ENCODE measurements at places on chromosomes 6 and 20.

- DNase-seq = no peak
Observed at GRCh38 chr20:11371831-11372230, 545.9 kb upstream of the BTBD3 start.

DNA sequence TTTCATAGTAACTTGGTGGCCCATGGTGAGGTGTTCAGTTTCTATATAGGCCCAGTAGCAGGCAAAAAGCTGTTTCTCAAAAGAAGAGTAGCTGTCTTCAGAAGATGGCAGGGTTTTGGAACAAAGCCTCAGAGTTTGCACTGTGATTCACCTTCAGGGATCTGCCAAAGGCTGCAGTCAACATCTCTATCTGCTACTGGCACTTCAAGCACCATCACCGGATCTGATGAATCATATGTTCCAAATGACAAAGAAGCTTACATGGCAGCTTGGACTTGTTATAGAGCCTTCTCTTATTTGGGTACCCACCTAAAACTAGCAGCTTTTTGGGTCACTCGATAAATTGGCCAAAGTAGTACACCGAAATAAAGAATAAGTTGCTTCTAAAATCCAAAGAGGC is 39.5 kb downstream of the PKIB start:
- DNase-seq = no peak

DNA sequence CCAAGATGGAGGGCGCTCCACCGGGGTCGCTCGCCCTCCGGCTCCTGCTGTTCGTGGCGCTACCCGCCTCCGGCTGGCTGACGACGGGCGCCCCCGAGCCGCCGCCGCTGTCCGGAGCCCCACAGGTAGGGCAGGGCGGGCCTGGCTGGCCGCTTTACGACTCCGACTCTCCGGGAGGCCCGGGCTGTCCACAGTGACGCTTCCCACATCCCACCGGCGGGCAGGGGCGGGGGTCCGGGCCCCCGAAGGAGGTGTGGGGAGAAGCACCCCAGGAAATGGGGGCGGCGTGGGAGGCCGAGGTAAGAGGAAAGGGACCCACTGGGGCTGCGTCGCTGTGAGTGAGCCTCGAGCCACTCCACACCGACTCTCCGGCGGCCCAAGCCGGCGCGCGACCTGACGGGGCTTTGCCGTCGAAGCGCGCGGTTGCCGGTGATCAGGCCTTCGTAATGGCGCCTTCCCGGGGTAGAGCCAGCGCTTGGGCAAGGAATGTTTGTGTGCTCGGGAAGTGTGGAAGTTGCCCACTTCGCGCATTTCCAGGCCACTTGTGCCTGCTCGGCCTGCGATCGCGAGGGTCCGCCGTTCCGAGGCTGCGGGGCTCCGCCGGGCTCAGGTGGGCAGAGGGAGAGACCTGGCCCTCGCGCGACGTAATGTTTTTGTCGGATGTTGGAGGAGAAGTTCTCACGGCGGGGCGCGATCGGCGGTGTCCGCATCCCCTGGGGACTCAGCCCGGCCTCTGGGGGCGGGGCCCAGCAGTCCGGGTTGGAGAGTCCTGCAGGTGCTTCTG is 427 bp downstream of the GINM1 start:
- peak; percentile 80 for DNase-seq

DNA sequence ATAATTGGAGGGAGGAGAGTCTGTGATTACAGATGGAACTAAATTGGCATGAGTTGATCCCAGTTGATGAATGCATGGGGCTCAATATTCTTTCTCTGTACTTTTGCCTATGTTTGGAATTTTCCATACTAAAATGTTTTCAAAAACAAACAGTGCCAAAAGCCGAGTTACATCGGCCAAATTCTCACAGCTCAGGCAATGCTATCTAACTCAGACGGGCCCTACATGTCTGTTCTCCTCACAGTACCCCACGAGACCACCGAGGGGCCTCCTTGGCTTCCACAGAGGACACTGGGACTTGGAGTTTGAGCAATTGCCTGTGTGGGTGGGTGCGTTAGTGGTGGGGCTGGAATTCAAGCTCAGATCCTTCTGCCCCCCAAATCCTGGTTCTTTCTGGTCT is 413.2 kb downstream of the CDH26 start:
- DNase-seq = no peak

DNA sequence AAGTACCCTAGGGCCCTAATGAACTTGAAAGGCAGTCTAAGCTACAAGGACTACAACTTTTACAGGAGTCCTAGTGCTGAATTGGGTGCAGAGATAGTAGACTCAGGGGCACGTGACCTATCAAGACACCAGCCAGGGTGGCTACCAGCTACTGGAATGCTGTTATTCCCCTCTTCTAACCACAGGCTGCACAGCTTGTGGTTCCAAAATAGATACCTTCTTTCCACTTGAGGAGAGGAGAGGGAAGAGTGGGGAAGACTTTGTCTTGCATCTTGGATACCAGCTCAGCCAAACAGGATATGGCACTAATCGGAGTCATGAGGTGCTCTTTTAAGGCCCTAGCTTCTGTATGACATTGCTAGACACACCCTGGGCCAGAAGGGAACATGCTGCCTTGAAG is 60.0 kb upstream of the MTRF1L start:
- DNase-seq = no peak

GRCh38 chr6:110558575-110558974 is 82.2 kb upstream of the SLC22A16 start:
- DNase-seq = no peak

DNA sequence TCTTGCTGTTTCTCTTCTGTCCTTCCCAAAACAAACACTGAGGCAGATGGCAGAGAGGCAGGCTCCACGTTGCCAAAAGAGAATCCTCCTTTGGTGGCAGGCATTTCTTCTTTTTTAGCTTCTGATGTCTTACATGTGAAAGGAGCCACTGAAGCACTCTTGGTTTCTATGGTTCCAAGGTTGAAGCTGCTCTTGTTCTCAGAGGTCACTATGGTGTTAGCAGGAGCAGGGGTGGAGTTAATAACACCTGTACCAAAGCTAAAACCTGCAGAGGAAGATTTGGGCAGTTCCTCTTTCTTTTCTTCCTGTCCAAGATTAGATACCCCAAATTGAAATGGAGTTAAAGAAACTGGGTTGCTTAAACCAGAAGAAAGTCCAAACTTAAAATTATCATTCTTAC is 28.8 kb downstream of the FAM8A1 start:
- DNase-seq = no peak

- no peak for DNase-seq
Observed at GRCh38 chr20:31845300-31845863, at the start of gene FOXS1. Gene FOXS1 (minus strand): TSS chr20:31845604. CDS start chr20:31845542, 62 bp downstream.

GRCh38 chr6:17179530-17180073 is 77.8 kb downstream of the STMND1 start:
- DNase-seq = peak; percentile 11

- no peak for DNase-seq
Observed at GRCh38 chr6:38179300-38179699, 359.8 kb downstream of the ZFAND3 start.

- no peak for DNase-seq
Observed at GRCh38 chr6:154632119-154632518, 101.1 kb upstream of the SCAF8 start.

DNA sequence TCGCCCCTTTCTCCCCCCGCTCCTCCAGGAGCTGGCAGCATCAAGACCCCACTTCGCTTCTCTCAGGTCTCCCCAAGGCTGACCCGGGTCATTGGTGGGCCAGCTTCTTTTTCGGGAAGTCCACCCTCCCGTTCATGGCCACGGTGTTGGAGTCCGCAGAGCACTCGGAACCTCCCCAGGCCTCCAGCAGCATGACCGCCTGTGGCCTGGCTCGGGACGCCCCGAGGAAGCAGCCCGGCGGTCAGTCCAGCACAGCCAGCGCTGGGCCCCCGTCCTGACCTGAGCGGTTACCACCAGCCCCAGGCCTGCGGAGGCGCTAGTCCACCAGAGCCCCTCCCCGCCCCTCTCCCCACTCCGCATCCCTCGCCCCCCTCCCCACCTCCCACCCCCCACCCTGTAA is 1.0 kb downstream of the PPDPF start:
- DNase-seq = no peak

GRCh38 chr6:106743612-106744011 is 114.2 kb downstream of the QRSL1 start:
- DNase-seq = no peak

GRCh38 chr6:108651340-108652227 is 90.9 kb downstream of the FOXO3 start:
- DNase-seq = no peak

DNA sequence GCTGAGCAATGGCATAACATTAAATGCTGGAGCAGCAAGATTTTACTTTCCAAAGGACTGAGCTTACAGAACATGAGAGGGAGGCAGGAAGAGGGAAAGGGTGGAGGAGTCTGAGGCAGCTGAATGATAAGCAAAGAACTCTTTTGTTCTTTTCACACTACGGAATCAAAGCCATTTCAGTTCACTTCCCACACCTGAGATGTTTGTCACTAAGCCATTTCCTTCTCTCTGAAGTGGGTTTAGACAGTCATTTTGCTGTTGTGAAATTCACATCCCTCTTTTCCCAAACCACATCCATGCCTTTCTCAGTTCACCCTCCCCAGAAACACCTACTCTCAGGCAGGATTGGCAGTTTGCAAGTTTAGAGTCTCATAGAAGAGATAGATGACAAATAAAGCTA is 267.9 kb downstream of the ADGRG6 start:
- DNase-seq = no peak

GRCh38 chr6:92376691-92377090 is 1042.7 kb downstream of the EPHA7 start:
- DNase-seq = no peak

- DNase-seq = no peak
Observed at GRCh38 chr6:143603455-143603854, 74.3 kb upstream of the PHACTR2 start.

GRCh38 chr20:61594198-61594597 is 342.1 kb downstream of the CDH4 start:
- DNase-seq = no peak

DNA sequence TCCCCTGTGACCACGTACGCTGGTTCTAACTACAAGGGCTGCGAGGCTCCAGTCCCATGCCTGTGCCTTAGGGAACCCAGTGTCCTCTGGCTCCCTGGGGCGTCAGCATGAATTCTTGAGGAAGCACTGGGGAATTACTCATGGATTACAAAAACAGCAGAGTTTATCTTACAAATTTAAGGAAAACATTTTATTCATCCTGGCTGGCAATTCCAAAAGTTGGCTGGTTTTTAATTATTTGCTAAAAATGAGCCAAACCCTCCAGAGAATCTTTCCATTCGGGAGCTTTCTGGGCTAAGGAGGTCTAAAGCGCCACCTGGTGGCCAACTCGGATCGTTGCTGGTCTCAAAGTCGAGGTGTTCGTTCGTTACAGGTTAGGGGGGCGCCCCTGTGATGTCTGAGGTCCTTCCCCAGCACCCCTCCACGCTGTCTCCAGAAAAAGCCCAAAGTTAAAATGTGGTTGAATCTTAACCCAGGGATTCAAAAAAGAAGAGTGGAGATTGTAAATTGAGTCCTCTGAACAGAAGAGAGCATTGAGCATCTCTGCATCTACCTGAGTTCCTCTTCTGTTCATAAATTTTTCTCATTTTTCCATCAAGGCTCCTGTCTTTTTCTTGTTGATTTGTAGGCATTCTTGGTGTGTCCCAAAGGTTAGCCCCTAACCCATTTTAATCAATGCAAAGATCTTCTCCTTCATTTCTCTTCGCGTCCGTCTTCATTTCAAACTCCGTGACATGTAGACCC is 99.4 kb downstream of the BFSP1 start:
- DNase-seq = peak; percentile 50

- DNase-seq = peak; percentile 12
Observed at GRCh38 chr6:79466207-79466834, 70.9 kb downstream of the LCA5 start.

- no peak for DNase-seq
Observed at GRCh38 chr6:141539617-141540016, 593.1 kb upstream of the GJE1 start.

GRCh38 chr6:101085327-101085726 is 204.2 kb upstream of the ASCC3 start:
- DNase-seq = no peak

DNA sequence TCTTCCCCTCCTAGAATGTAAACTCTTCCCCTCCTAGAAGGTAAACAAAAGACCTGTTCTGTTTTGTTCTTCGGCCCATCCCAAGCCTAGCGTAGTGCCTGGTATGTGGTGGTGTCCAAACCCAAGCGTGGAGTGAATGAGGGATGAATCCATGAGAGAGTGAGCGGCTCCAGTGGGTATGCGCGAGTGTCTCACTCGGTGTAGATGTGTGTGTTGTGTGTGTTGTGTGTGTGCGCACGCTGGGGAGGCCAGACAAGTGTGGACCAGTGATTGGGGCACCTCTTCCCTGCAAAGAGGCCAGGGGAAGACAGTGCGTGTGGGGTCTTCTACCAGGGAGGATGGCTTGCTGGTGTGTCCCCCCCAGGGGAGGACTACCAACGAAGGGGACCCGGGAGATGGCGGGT is 392 bp upstream of the SLC2A10 start:
- no peak for DNase-seq

- no peak for DNase-seq
Observed at GRCh38 chr6:159943101-159943632, 25.7 kb upstream of the IGF2R start.

DNA sequence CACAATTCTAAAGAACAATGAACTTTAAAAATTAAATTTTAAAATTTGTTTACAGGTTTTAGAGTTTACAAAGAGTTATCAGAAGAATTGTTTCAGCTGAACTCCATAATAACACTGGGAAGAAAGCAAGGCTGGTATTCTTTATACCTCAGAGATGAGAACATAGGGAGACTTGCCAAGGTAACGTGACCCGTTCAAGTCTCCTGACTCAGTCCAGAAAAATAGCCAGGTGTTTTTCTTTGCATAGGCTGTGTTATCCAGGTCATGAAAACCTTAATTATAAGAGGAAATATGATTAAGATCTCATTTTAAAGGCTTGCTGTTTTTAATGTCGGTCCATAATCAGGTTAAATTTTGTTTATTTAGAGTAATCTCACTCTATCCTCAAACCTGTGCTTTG is 8.5 kb upstream of the C6orf141 start:
- no peak for DNase-seq

DNA sequence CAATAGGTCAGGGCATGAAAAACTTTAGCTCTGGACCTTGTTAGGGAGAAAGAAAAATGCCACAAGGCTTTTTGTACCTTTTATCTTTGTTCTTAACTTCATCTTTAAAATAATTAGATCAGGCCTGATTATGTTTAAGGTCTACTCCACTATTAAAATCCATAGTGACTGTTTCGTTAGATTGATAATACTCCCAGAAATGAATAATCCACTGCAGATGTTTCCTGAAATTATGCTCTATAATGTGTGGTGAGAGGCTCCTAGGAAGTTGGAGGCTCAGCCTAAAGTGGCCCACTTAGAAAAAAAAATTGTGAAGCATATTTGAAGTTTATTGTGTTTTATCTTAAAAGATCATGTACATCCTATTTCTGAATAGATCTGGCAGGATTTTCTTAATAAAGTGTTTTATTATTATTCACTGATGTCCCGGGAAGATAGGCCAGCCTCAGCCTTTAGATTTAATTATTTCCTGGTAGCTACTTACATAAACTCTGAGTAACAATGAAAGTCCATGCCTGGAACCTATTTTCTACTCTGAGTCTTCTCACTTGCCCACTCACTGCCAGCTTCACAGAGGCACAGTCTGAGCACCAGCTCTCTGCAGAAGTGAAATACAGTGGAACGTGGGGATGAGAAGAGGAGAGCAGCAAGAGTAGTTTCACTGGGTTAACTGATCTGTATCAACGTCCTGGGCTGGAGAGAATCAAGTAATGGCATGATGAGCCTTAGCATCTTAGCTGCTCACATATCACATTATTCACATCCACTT is 126.8 kb upstream of the TMEM170B start:
- no peak for DNase-seq

GRCh38 chr20:31908016-31908415 is 37.6 kb downstream of the TTLL9 start:
- DNase-seq = peak; percentile 31
